WTC11 (cell line): ENCODE measurements at places on chromosomes 6 and 20. TPM values are rescaled to one million over a fixed set of nuclear protein-coding genes. Genes with fewer than 3 reads are reported as not detected.

Gene DCBLD1
- total RNA-seq = 9.6 to 11.2 TPM (median 10.6 TPM) in 3 replicates

- no peak for DNase-seq
Measured at GRCh38 chr6:56807989-56808337, 146.9 kb upstream of the BEND6 start.

DNA sequence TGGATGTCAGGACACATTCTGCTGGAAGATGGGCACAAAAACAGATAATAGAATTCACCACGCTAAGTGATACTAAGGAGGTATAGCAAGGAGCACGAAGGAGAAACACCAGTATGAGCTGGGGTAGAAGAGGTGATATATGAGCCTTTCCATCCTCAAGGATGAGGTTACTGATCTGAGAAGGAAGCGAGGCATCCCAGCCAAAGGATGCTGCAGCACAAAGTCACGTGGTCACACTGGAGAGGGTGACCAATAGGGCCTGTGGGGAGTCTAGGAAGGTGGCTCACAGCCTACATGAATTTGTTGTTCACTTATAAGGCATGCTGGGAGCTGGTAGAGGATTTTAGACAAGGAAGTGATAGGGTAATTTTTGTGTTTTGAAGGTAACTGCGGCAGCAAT, 1.4 kb downstream of the GINS1 start:
- no peak for DNase-seq

DNA sequence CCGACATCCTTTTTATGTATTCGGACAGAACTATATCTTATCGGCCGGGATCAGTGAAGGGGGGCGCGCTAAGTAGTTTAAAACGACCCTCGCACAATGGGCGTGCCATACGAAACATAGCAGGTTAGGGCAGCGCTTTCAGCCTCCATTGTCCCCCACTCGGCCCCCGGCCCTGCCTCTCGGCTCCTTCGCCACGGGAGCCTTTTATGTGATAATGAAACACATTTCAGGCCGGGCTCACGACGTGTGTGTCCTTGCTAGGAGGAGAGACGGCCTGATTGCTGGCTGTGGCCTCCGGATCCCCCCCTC, 5.3 kb downstream of the FOXA2 start:
- DNase-seq = peak; percentile 81

DNA sequence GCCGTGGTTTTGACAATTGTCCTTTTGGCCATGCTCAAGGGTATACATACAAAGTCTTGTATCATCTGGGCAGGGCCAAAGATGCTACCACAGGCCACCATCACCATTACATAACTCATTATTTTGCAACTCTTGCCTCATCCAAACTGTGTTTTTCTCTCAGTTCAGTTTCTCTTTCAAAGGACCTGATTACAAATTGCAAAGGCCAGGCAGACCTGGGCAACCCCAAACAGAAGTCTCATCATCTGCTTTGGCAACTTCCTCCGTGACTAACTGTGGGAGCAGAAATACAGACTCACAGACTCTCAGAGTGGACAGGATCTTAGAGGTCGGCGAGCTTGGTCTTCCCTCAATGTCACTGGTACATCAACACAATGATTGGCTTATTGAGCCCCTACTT, 117.8 kb upstream of the NEDD9 start:
- no peak for DNase-seq

Gene PAX1
- not detected in 3 replicates for total RNA-seq

GRCh38 chr6:168684906-168685305, 243.9 kb downstream of the SMOC2 start:
- no peak for DNase-seq

- no peak for DNase-seq
Measured at GRCh38 chr6:38404900-38405556, 234.7 kb downstream of the BTBD9 start.

- DNase-seq = peak; percentile 96
Measured at GRCh38 chr6:35318196-35319171, 20.9 kb downstream of the DEF6 start.

Gene DOK5
- total RNA-seq = 8.8 to 10.4 TPM (median 10.1 TPM) in 3 replicates

- DNase-seq = peak; percentile 68
Measured at GRCh38 chr6:125747589-125748405, 1.6 kb upstream of the HEY2 start.

- peak; percentile 78 for DNase-seq
Measured at GRCh38 chr6:167141667-167142432, 15.9 kb downstream of the GPR31 start.

DNA sequence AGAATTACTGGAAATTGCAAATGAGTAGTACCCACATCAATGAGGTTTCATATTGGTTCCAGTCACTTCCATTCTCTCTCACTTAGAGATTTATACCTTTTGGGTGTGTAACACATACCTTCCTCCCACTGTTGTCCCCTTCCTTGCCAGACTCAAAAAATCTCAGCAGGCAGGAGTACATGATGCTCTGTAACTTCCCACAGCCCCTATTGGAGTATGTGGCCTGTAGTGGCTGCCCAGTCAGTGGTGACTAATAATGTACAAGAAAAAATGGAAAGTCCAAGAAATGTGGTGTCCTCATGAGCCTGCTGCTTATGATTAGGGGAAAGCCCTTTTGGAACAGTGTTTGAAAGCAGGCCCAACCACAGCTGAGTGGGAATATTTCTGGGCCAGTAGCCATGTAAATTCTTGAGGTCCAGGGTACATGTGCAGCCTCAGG, 312.0 kb downstream of the ZFAND3 start:
- DNase-seq = no peak
